Left lobe of liver (tissue), 2 donors: ENCODE measurements at places on chromosomes 5 and 9.

- no peak for DNase-seq
Observed at GRCh38 chr9:29322240-29322639, 1749.0 kb upstream of the C9orf72 start.

DNA sequence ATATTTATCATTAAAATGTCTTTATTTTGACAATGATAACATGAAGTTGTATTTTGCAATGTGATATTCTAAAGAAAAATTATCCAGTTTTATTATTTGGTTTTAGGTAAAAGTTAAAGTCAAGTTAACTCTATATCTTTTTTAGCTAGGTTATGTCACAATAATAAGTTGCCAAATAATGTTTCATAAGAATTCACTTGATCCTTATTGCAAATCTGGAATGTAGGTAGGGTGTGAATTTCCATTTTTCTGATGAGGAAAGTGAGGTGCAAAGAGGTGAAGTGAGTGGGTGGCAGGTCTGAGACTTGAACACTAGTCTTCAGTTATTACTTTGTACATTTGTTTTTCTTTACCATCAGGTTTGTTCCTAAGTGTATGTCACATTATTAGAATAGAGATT, 21.5 kb downstream of the SPINK5 start:
- DNase-seq: no peak

- peak; percentile 22 for DNase-seq
Observed at GRCh38 chr9:93891549-93892310, 63.4 kb downstream of the BARX1 start.

- no peak for DNase-seq
Observed at GRCh38 chr5:150340614-150341255, 16.8 kb upstream of the TCOF1 start.

DNA sequence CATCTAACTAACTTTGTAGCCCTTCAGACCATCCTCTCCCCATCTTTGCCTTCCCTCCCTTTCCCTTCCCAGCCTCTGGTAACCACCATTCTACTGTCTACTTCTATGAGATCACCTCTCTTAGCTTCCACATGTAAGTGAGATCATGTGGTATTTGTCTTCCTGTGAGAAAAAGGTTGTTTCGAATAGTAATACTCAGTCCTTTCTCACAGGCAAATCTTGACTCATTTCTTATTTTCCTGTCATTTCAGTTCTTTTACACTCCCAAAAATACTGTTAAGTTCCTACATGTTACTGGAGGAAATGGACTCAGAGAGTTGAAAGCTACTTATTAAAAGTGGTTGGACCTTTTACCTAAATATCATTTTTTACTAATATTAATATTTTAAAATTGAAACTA, 82.1 kb downstream of the SLF1 start:
- no peak for DNase-seq

- no peak for DNase-seq
Observed at GRCh38 chr9:73269430-73270101, 117.9 kb downstream of the ANXA1 start.

DNA sequence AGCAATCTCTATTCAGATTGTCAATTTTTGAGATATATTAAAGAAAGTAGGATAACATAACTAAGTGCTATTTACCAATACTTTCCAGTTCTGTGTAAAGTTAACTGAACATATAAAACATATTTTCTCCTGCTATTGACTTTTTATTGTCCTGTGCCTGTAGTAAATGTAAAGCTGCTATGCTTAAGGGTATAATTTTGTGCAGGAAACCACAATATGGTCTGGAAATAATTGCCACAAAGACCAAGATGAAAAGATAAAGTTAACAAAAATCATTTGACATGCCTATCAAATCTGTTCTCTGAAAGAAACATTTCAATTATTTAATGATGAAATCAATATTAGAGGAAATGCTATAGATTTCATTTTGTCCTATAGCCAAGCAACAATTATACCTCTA, 121.3 kb downstream of the FGF10 start:
- DNase-seq: no peak

DNA sequence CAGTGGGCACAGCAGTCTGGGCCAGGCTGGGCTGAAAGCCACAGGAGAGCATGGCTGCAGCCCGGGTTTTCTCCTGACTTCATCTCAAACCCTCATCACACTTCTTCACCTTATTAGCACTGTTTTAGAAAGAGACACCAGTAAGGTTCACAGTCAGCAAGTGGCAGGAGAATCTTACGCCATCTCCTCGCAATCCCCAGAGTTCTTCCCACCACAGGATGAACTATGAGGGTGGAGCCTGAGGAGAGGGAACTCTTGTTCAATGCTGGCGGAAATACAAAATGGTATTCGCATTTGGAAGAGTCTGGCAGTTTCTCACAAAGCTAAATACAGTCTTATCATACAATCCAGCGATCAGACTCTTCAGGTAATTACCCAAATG, 14.7 kb downstream of the BICD2 start:
- no peak for DNase-seq

- DNase-seq: no peak
Observed at GRCh38 chr5:121630402-121630801, 221.3 kb upstream of the FTMT start.

DNA sequence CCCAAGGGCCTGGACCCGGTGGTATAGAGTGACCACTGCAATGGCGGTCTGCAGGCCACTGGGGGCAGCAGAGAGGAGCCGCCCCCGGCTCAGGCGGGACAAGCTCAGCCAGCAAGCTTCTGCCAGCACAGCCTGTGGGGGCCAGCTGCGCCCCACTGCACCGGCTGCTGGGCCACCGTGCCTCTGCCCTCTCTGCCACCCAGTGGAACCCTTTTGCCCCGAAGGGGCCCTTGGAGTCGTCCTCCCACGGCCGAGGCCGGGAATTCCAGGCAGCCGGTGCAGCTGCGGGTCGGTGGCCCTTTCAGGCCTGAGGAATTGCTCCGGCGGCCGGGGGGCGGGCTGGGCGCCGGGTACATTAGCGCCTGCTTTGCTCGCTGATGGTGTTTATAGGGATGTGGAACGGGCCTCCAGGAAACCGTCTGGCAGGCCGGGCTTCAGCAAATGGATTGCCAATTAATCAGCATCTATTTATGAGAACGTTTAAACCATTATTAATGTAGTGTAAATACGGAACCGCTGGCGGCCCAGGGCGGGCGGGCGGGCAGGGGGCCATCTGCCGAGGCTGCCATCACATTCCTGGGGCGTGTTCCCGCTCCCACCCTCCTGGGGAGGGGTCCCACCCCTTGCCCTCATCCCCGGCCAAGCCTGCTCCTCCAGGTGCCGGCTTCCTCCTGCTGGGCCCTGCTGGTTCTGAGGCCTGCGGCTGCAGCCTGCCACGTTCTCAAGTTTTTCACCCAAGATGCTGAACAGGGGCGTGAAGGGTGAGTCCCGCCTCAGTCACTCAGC, 127.4 kb downstream of the BARX1 start:
- peak; percentile 51 for DNase-seq

DNA sequence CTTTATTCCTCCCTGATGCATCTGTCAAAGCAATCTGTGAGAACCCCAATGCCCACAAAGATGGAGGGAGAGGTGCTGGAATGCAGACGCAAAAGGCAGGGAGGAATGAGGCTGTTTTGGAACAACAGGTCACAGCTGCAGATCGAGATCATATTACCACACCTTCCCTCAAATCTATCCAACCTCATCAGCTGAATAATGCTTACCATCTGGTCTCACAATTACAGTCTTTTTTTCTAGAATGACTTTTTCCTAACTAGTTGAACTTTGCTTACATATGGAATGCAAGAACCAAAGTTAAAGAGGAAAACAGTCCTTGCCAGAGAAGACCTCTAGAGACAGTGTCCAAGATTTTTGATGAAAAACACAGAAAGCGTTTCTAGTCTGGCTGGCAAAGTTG, 158.1 kb downstream of the LPAR1 start:
- DNase-seq: no peak

GRCh38 chr5:149680810-149681221, 49.3 kb upstream of the PPARGC1B start:
- no peak for DNase-seq

DNA sequence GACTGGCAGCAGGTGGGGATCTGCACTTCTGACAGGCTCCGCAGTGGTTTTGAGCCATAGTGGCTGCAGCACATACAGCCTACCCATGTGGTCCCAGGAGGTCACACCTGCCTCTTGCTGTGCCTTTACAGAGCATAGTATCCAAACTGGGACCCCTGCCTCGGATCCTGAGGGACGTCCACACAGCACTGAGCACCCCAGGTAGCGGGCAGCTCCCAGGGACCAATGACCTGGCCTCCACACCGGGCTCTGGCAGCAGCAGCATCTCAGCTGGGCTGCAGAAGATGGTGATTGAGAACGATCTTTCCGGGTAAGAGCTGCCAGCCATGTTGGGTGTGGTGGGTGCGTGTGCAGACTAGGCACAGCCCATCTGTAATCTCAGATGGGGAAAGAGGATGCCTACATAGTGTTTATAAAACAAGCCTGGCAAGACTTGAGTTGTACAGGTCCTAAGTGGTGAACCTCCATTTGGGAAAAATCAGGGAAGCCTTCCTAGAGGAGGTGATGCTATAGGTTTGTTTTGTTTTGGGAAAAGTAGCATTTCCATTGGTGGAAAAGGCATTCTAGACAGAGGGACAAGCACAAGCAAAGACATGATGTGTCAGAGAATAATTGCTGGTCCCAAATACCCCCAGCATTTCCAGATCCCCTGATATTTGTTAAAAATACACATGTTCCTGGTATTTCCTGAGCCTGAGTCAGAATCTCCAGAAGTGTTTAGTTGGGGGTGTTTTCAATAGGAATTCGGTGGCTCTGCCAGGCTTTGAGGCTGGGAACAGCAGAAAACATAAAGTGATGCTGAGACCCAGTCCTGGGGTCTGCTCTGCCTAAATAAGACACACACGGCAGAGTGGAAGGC, 119.2 kb downstream of the DAB2IP start:
- DNase-seq: no peak

- no peak for DNase-seq
Observed at GRCh38 chr5:18605186-18605585, 970.9 kb downstream of the TAF11L14 start.

DNA sequence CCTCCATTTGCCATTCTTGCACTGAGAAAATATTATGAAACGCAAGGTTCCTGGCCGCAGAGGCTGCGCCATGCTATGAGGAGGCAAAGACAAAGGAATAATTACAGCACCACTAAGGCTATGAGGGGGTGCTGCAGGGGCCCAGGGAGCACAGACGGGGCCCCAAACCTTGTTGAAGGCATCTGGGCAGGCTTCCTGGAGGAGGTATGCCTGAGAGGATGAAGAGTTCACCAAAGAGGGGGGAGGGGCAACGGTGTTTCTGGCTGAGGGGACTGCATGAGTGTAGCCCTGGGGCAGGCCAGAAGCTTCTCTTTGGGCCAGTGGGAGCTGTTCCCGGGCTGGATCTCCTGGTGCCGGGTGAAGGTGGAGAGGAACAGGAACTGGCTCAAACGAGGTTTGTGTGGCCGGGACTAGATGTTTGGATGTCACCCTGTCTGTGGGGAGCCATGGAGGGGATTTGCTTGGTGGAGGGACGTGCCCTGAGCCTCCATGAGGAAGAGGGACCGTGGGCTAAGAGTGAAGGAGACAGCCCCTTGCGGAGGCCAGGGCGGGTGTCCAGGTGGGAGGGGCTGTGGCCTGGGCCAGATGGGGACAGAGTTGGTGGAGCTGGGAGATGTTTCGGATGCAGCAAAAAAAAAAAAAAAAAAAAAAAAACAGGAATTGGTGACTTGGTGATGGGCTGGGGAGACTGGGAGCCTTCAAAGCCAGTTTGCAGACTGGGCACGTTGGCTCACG, 28.2 kb downstream of the PTGES start:
- DNase-seq: no peak

DNA sequence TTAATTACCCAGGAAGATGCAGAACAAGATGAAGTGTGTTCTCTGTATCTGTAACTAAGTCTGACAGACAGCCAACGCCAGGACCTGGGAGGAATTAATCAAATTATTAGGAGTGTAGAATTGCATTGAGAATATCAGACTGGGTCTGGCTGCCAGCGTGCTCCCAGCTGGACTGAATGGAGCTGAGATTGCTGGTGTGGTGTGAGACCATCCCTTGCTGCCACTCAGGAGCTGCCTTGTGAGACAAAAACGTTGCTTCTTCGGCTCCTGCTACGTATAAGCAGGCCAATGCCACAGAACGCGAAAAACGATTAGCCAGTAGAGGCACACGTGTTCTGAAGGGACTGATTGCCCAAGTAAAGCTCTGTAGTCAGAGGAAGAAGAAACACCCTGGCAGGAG, 66.8 kb downstream of the AMBP start:
- peak; percentile 27 for DNase-seq
